ENCODE measurements at places on chromosomes 3 and 15. TPM values are rescaled to one million over a fixed set of nuclear protein-coding genes. Genes with fewer than 3 reads are reported as not detected.

MORC1 gene
- not detected for total RNA-seq

DNA sequence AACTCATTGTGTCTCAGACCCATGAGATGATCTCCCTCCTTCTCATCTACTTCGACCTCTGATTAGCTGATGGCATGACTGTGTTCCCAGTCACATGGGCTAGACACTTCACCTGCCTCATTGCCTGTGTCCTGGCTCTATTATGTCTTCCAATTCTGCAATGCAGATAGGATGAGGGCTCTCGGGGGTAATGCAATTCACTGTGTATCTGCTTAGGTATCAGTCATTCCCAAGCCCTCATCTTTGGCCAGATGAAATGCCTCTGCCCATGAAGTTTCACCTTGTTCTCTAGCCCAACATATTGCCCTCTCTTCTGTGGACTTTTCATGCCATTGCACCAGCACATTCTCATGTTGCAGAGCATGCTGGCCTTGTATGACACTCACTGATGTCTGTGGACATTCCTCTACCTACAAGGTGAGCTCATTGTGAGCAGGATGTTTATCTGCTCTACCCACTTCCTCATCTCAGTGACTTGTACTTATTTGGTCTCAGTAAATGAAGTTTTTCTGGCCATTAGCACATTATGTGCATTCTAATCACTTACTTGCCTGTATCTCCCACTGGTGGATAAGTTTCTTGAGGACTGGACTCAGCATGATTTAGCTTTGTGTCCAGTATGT, 32.3 kb downstream of the MOBP start:
- H3K4me1 ChIP-seq, result no peaks in the 10 kb centered on the region
- no peak overlapping the region for H3K27ac ChIP-seq
- H3K4me3 ChIP-seq, result no peak overlapping the region

- H3K4me3 ChIP-seq, result no peak overlapping the region
- DNase-seq, result no peak
Measured at GRCh38 chr3:166526881-166527280, 689.7 kb upstream of the BCHE start.

CELF6 gene
- total RNA-seq, result 0.20 TPM

- H3K27ac ChIP-seq, result no peak overlapping the region
- H3K36me3 ChIP-seq, result no peaks in the 10 kb centered on the region
- no peak for DNase-seq
- H3K27me3 ChIP-seq, result no peaks in the 10 kb centered on the region
Measured at GRCh38 chr3:166005126-166005525, 167.9 kb upstream of the BCHE start.

PTPRG gene
- 15.4 TPM for total RNA-seq

DNA sequence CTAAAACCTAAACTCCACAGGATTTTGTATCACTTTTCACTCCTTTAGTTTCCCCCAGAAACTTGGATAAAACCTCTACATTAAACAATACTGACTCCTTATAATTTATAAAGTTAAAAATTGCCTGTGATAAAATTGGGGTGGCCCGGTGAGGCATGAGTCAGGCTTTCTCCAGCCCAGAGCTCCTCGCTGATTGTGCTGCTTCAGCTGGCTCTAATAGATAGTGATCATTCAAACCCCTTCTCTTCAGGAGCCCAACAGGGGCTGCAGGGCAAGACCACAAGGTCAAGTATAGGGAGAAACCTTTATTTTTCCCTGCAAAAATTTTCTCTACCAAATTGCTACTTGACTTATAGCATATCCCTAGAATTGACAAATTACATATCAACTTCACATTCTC, 308.2 kb downstream of the PLCL2 start:
- DNase-seq, result no peak
- peak overlapping the region; percentile 69 for H3K27ac ChIP-seq

DNA sequence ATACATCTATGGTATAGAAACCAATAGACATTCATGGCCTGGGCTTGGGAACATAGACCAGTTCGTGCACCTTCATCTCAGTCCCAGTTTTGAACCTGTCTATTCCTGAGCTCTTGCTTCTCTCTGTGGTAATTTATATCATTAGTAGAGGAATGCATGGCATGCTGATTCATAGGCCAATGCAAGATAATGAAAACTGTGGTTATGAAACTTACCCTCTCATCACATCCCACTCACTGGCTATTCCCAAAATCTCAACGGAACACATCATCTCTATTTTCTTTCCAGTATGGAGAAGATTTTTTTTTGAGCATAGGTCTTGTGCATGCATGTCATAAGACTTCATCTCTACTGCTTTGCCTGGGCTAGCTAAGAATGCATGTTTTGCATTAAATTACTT, 18.7 kb upstream of the P2RY12 start:
- H3K4me1 ChIP-seq, result no peaks in the 10 kb centered on the region
- H3K27ac ChIP-seq, result no peak overlapping the region
- H3K27me3 ChIP-seq, result no peaks in the 10 kb centered on the region
- H3K36me3 ChIP-seq, result no peaks in the 10 kb centered on the region
- DNase-seq, result no peak

DNA sequence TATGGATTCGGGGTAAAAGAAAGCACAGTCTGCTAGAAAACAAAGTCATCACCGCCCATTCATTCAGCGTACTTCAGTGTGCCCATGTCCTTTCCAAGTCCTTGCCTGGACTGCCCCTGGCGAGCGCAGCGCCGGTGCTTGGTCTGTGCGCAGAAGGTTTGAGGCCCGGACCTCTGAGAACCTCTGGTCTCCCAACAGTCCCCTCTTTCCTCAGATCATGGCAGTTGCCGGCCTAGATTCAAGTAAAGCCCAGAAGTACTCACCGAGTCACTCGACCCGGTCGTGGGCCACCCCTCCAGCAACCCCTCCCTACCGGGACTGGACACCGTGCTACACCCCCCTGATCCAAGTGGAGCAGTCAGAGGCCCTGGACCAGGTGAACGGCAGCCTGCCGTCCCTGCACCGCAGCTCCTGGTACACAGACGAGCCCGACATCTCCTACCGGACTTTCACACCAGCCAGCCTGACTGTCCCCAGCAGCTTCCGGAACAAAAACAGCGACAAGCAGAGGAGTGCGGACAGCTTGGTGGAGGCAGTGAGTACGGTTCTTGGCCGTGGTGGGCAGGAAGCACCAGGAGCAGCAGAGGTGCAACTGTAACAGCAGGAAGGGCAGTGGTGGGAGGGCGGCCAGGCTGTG, 36.3 kb downstream of the CHDH start:
- H3K27me3 ChIP-seq, result no peaks in the 10 kb centered on the region
- H3K36me3 ChIP-seq, result no peaks in the 10 kb centered on the region
- no peak overlapping the region for H3K4me3 ChIP-seq
- no peak overlapping the region for H3K27ac ChIP-seq

DNA sequence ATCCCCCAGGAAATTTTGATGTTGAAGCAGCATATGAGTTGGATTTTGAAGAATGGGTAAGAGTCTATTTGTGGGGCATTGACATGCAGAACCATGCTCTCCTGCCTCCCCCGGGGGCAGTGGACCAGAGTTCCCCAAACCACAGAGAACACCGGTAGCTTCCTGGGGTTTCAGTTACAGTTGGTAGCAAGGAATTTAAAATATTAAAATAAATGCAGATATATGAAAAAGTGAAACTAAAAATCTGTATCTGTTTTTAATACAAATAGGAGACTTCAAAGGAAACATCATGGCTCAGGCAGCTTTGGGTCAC, 37.4 kb downstream of the SLC9A9 start:
- H3K27ac ChIP-seq, result no peak overlapping the region
- no peaks in the 10 kb centered on the region for H3K36me3 ChIP-seq
- no peak for DNase-seq
- H3K27me3 ChIP-seq, result no peaks in the 10 kb centered on the region
- H3K4me1 ChIP-seq, result peaks cover 3% of the 10 kb centered on the region
- no peak overlapping the region for H3K4me3 ChIP-seq

DNA sequence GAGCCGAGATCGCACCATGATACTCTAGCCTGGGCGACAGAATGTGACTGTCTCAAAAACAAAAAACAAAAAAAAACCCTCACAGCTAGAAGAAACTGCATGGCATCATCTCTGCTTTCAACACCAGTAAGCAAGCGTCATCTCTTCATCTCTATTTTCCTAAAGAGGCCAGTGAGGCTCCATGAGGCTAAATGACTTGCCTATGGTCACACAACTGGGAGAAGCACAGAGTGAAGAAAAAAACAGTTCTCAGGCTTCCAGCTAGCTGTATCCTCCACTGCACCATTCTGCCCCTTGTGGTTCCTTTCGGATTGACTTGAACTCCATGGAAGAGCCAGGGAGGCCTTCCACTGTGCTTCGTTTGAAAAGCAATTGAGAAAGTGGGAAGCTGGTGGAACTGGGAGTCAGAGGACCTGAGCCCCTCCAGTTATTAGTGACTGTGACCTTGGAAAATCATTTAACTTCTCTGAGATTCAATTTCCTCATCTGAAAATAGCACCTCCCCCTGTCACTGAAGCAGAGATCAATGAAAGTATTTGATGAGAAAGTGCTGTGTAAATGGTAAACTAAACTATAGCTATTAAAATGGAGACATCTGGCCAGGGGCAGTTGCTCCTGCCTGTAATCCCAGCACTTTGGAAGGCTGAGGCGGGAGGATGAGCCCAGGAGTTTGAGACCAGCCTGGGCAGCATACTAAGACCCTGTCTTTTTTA, 32.1 kb upstream of the DENND4A start:
- no peaks in the 10 kb centered on the region for H3K36me3 ChIP-seq
- no peaks in the 10 kb centered on the region for H3K27me3 ChIP-seq
- H3K4me1 ChIP-seq, result peaks cover 4% of the 10 kb centered on the region
- DNase-seq, result peak; percentile 25
- H3K4me3 ChIP-seq, result no peak overlapping the region

ARHGAP31 gene
- 13.2 TPM for total RNA-seq

DNA sequence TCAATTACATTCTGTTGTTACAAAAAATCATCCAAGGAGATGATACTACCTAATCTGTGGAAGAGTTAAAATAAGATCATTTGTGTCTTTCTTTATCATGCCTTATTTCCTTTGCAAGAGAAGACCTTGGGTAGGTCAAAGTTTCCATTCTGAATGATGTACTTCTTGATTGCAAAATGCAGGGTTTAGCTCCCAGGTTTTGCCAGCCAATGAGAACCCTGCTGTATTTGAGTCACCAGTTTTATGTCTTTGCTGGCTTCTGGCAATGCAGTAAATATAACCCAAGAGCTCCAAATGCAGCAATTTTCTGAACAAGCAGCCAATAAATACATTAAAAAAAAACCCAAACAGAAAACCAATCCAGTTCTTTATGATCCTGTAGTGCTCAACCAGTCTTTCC, 204.9 kb downstream of the CADPS start:
- no peaks in the 10 kb centered on the region for H3K36me3 ChIP-seq
- peaks cover 4% of the 10 kb centered on the region for H3K27me3 ChIP-seq
- no peak overlapping the region for H3K27ac ChIP-seq

ITIH1 gene
- total RNA-seq, result not detected

LSMEM2 gene
- total RNA-seq, result 1.1 TPM

GRCh38 chr3:158531334-158531733, 39.7 kb upstream of the MLF1 start:
- H3K27ac ChIP-seq, result no peak overlapping the region
- H3K36me3 ChIP-seq, result no peaks in the 10 kb centered on the region
- no peak for DNase-seq
- no peak overlapping the region for H3K4me3 ChIP-seq
- H3K27me3 ChIP-seq, result no peaks in the 10 kb centered on the region

- peaks cover 8% of the 10 kb centered on the region for H3K4me1 ChIP-seq
- H3K4me3 ChIP-seq, result no peak overlapping the region
- H3K27me3 ChIP-seq, result no peaks in the 10 kb centered on the region
- H3K27ac ChIP-seq, result no peak overlapping the region
- H3K36me3 ChIP-seq, result no peaks in the 10 kb centered on the region
Measured at GRCh38 chr3:99767291-99767690, 50.4 kb upstream of the CMSS1 start.

SLC12A1 gene
- total RNA-seq, result not detected

DNA sequence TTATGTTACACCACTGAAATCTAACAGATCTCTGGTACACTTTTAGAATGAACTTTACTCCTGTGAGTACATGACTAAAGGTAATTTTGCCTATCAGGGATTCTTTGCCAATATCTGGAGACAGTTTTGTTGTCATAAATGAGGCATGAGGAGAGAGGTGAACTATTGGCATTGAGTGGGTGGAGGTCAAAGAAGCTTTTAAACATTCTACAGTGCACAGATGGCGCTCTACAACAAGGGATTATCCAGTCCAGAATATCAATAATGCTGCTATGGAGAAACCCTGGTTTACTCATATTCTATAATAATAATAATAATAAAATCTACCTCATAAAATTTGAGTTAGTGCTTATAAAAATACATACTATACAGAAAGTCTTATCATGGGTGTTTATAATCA, 702.3 kb downstream of the SI start:
- H3K4me1 ChIP-seq, result no peaks in the 10 kb centered on the region
- no peak for DNase-seq
- no peaks in the 10 kb centered on the region for H3K36me3 ChIP-seq
- no peaks in the 10 kb centered on the region for H3K27me3 ChIP-seq
- no peak overlapping the region for H3K27ac ChIP-seq

DNA sequence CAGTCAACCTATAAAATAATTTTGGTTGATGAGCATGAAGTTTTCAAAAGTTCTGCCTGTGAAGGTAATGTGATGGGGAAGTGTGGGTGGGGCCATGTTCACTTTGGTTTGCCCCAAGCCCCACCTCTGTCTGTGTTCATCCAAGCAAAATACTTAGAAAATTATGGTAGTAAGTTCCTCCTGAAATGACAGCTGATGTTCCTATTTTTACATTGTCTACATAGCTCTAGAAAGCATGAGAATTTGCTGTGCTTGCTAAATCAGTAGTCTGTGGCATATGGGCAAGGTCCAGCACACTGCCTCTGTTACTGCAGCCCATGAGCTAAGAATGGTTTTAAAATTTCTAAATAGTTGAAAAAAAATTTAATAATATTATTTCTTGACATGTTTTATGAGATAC, 21.9 kb upstream of the CP start:
- H3K27me3 ChIP-seq, result no peaks in the 10 kb centered on the region
- no peak overlapping the region for H3K27ac ChIP-seq
- H3K4me1 ChIP-seq, result peaks cover 6% of the 10 kb centered on the region
- DNase-seq, result no peak
- H3K36me3 ChIP-seq, result no peaks in the 10 kb centered on the region
- H3K4me3 ChIP-seq, result no peak overlapping the region

- H3K27me3 ChIP-seq, result no peaks in the 10 kb centered on the region
- H3K4me1 ChIP-seq, result no peaks in the 10 kb centered on the region
- no peak overlapping the region for H3K4me3 ChIP-seq
- no peaks in the 10 kb centered on the region for H3K36me3 ChIP-seq
Measured at GRCh38 chr3:147958754-147959153, 549.6 kb downstream of the ZIC1 start.

FGF7 gene
- 2.7 TPM for total RNA-seq

DNA sequence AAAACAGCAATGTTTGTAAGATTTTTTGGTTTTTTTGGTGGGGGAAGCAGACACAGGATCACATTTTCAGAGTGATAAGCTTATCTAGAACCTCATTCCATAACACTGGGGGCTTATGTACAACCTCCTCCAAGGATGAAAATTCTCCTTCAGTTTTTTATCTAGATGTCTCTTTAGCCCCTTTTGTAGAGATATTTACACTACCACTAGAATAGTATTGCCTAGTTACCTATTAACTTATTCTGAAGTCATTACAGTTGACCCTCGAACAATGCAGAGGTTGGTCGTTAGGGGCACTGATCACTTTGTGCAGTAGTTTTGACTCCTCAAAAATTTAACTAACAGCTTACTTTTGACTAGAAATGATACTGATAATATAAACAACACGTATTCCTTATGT, 32.8 kb downstream of the IFT57 start:
- H3K4me3 ChIP-seq, result no peak overlapping the region
- no peak for DNase-seq
- peaks cover 5% of the 10 kb centered on the region for H3K36me3 ChIP-seq
- no peaks in the 10 kb centered on the region for H3K27me3 ChIP-seq
- no peaks in the 10 kb centered on the region for H3K4me1 ChIP-seq
- no peak overlapping the region for H3K27ac ChIP-seq

- H3K36me3 ChIP-seq, result no peaks in the 10 kb centered on the region
- H3K4me3 ChIP-seq, result no peak overlapping the region
- no peaks in the 10 kb centered on the region for H3K4me1 ChIP-seq
- DNase-seq, result no peak
- no peak overlapping the region for H3K27ac ChIP-seq
- no peaks in the 10 kb centered on the region for H3K27me3 ChIP-seq
Measured at GRCh38 chr3:102348904-102349303, 85.9 kb upstream of the ZPLD1 start.
